ENCODE measurements at places on chromosomes 2 and 18.

DNA sequence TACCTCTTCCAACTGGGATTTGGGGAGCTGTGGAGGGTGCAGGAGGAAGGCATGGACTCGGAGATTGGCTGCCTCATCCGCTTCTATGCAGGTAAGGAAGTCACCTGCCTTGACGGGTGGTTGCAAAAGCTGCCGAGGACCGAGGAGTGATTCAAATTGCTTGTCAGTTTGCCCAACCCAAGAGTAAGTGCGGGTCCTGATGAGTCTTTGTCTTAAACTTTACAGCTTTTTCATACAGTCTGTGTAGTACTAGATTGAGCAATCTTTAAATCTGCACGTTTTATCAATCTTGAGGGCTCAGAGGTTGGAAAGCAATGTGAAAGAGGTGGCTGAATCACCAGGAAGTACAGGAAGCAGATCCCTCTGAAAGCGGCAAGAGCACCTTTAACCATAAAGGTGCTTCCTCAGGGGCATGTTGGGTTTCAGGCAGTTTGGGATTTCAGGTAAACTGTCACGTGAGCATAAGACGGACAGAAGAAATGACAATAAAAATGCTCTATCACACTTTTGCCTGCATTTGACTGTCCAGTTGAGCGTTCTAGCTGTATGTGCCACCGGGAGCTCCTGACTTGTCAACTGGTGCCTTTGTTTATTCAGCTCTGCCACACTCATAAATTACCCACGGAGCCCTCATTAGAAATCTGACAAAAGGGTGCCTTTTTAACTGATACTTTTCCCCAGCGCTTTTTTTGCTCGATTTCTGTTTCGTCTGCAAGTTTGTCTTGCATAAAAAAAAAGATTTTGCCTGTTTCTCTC is 2.0 kb downstream of the PHLPP1 start:
- DNase-seq: peak; percentile 42

DNA sequence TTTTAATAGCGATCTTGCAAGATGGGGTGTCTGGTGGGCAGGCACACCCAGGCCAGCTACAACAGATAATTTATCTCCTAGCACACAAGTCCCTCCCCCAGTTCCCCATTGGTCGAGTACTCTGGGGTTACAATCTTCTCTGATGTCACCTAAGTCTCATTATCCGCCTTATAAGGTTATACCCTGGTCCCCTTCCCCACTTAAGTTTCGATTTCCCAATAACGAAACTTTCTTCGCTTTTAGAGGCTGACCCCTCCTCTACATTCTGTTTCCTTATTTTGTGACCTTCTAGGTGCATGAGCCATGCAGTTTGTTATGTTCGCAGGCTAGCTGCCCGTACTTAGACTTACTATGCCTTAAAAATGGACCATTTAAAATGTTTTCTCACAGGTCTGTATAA is 180.1 kb downstream of the CAPN13 start:
- no peak for DNase-seq

DNA sequence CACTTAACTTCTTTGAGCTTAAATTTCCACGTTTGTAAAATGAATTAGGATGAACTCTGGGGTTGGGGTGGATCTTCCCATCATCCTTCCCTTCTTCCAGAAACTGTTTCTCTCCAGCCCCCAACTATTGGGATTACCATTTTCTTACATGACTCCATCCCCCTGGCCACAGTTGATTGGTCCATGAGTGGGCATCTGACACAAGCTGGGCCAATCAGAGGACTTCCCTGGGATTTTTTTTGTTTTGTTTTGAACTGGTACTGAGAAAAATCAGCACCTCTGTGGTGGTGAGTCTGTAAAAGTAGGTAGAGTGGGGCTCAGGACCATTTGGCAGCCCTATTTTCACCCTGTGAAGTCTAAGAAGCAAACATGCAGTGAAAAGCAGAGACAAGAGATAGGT is 118.0 kb upstream of the SERTAD2 start:
- DNase-seq: no peak

DNA sequence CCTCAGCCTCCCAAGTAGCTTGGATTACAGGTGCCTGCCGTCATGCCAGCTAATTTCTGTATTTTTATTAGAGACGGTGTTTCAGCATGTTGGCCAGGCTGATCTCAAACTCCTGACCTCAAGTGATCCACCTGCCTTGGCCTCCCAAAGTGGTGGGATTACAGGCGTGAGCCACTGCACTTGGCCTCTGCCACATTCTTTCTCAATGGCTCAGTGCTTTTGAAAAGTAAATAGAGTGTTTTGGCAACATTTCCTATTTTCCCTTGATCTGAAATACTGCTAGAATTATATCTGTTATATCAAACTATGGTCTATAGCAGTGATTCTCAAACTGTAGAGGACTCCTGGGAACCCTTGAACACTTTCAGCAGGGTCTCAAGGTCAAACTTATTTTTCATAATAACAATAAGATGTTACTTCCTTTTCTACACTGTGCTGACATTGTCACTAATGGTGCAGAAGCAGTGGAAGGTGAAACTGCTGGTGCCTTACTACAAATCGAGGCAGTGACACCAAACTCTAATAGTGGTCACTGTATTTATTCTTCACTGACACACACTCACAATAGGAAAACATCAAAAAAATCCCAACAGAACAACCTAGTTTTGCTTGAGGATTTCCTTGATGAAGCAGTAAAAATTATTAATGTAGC is 10.6 kb downstream of the DAW1 start:
- DNase-seq: peak; percentile 48

DNA sequence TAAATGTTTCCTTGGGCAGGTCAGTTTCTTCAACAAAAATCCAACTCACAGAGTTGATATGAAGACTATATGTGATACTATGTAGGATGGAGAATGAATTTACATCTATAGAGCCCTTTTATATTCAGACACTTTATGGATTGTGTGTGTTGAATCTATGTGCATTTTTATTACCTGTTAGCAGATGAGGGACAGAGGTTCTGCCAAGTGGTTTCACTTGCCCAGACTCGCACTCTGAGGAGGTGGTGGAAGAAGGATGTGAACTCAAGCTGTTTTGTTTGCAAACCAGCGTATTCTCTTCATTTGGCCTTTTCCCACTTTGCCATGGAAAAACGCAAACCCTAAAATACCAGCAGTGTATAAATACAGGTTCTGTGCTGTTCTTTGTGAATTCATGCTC is 237.6 kb downstream of the TDRD15 start:
- DNase-seq: no peak

DNA sequence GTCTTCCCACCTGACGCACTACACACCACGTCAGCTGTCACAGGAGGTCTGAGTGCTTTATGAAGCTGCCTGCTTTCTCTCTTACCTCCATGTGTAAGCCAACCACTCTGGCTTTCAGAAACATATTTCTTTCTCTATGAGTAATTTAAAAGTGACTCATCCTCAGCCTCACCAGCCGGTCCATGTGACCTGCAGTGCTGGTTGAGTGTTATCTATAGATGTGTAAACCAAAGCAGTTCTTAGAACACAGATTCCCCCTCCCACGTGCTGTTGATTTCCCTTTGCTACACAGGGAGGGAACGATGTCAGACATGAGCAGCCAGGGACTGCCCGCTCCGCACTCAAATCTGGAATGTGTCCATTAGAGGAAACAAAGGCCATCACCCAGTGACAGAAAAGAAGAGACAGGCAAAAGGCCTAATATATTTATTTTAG is 157.8 kb downstream of the BCL2 start:
- peak; percentile 78 for DNase-seq

GRCh38 chr2:187478719-187479118 is 30.7 kb upstream of the CALCRL start:
- no peak for DNase-seq

GRCh38 chr2:54704688-54705605 is 18.5 kb upstream of the EML6 start:
- peak; percentile 74 for DNase-seq

DNA sequence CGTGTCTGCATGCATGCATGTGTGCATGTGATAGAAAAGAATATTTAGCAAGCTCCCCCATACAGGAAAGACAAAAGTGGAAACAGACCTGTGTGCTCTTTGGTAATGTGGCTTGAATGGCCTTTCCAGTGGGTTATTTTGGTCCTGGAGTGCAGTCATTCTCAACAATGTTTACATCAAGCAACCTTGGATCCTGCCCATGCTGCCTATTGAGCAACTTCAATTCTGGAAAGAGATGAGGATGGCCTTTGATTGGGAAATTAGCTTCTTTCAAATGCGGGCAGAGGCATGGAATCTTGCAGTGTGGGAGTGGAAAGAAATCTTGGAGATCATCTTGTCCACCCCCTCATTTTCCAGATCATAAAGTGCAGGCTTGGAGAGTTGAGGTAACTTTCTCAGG is 87.2 kb upstream of the SMAD2 start:
- no peak for DNase-seq
